ENCODE measurements at places on chromosomes 4 and X.

- ATAC-seq, result peak; percentile 21
Measured at GRCh38 chr4:169791527-169792156, 33.9 kb upstream of the HPF1 start.

GRCh38 chr4:10664408-10664807 is 20.2 kb downstream of the CLNK start:
- ATAC-seq, result no peak

GRCh38 chrX:19358521-19358920 is 14.8 kb downstream of the PDHA1 start:
- ATAC-seq, result no peak

DNA sequence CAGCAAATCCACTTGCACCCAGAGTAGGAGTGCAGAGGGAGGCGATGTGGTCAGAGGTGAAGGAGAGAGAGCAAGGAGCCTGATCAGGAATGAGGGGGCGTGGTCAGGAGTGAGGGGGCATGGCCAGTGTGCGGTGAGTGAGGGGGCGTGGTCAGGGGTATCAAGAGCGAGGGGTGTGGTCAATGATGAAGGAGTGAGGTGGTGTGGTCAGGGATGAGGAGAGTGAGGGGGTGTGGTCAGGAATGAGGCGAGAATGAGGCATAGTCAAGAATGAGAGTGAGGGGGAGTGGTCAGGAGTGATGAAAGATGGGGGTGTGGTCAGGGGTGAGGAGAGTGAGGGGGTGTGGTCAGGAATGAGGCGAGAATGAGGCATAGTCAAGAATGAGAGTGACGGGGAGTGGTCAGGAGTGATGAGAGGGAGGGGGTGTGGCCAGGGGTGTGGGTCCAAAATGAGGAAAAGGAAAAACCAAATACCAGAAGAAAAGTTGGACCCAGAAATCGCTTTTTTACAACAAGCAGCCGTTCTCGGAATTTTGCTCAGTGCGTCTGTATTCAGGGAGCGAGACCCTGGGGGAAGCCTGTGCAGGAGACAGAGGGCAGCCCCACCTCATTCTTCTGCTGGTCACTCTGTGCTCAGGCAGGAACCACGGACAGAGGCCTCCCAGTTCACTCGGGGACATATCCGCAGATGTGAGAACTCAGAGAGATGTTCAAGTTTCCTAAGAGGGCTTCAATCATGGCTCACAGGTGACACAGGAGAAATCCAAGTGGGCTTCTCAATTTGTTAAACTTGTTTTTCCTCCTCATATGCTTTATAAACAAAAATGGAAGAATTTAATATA is 47.5 kb downstream of the MAGEA1 start:
- peak; percentile 71 for ATAC-seq

GRCh38 chr4:120704538-120704937 is 218.0 kb downstream of the PRDM5 start:
- no peak for ATAC-seq

DNA sequence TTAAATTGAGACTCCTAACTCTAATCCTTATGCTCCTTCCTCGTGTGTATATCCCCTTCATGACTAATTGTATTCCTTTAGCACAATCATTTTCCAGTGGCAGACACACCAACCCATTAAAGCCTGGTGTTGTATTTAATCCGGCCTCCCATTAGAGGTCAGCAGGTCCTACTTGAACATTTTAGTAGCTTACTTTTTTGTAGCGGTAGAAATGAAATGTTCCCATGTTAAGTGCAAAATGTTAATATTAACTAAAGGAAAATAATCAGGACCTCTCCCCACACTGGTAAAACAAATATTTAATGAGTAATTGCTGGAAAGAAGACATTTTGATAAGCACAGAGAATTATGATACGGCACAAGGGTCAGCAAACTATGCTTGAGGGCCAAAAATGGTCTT is 3.4 kb downstream of the RAB33B start:
- ATAC-seq, result no peak

GRCh38 chrX:10370976-10371375 is 214.2 kb downstream of the CLCN4 start:
- no peak for ATAC-seq

DNA sequence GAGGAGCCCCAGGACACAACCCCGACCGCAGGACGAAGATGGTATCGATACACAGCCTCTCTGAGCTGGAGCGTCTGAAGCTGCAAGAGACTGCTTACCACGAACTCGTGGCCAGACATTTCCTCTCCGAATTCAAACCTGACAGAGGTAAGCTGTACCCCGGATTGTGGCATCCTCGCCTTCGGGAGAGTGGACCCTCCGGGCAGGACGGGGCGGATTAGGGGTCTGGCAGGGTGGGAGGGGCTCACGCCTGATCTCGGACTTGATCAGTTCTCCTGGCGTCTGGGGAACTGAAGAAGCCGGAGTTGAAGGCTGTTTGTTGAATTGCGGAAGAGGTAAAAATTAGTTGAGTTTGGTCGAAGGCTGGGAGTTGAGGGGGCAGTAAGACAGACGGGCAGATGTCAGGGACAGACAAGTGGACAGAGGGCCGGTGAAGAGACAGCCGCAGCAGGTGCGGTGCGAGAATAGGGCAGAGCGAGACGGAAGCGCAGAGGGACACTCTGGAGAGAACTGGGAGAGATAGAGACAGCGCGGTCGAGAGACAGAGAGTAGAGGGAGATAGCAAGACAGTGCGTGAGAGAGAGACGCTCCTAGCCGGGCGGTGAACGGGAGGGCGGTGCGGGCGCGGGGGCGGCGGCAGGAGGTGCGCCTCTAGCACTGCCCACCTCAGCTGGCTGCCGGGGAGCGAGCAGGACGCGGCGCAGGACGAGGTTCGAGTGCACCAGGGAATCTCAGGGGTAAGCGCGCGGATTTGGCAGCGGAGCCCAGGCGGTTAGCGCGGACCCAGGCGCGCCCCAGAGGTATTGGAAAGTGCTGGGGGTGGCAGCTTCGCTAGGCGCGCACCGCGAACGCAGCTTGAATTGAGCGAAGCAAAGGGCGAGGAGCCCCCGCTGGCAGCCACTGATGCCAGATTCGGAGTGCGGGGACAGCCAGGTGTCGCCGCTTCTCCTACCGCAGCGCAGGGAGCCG is 23.9 kb downstream of the ARHGAP36 start:
- ATAC-seq, result no peak

DNA sequence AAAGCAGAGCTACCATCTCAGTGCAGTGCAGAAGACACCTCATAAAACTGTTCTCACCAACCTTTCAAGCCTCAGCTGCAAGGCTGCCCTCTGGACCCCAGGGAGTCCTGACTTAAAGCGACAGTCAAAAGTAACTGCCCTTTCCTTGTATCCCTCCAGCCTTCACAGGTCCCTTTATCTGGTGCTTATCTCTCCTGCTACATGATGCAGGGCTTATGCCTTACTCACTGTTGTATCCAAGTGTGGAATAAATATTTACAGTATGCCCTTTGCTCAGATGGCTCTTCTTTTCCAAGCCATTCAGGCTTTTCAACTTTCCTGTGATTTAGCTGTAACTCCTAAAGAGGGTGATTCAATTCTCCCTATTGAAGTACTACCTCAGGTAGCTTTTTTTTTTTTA is 92.6 kb downstream of the KDR start:
- no peak for ATAC-seq

- ATAC-seq, result no peak
Measured at GRCh38 chr4:82696117-82696860, 102.3 kb downstream of the SCD5 start.

GRCh38 chr4:121189326-121190215 is 25.4 kb upstream of the TNIP3 start:
- peak; percentile 95 for ATAC-seq

DNA sequence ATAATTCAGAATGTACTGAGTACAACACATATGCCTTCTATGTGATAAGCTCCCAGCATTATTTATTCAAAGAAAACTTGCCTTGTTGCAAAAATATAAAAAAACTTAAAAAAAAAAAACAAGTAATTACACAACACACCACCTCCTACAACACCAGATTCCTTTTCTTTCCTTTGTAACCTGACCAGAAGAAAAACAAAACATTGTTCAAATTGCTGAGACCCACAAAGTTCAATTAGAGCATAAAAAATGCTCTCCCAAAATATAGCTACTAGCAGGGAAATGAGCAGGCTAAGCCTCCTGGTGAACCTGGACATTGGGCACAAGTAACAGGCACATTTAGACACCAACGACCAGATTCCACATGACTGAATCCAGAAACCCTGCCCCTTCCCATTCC is 38.3 kb downstream of the MECP2 start:
- no peak for ATAC-seq

DNA sequence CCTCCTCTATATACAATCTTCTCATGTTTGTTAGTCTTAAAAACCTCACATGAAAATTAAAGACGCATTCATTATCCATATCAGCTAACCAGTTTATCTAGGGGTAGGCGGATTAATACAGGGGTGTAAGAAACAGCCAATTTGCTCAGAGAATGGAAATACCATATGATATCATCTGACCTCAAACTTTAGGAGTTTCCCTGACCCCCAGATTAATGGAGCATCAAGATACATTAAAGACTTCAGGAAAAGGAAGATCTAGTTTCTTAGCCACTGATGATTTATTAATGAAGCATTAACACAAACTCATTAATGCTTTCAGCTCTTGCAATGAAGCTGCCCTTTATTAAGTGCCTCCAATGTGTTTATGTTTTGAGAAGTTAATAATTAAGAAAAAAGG is 67.5 kb downstream of the CAMK2D start:
- ATAC-seq, result no peak

DNA sequence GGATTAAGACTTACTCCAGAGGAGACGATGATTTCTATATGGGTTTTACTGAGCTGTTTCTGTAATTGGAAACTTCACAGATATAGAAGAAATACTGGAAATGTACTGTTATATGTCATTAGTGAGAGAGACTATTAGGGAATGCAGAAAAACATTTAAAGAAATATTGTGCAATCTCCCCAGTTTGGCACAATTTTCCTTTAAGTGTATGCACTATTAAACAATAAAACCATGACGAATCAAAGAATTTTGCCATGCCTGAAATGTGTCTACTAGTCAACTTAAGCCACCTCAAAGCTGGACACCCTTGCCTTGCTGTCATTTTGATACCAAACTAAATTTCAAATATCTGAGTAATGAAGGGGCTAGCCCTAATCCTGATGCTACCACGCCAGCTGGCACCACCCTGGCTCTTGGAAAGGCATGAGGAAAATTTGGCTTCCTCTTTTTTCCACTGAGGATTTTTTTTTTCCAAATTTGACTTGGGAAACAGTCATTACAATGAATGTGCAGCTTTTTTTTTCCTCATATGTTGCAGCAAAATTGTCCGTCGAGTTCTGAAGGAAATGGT is 36.1 kb downstream of the MTTP start:
- no peak for ATAC-seq

- ATAC-seq, result no peak
Measured at GRCh38 chr4:26941951-26942350, 81.3 kb downstream of the STIM2 start.

GRCh38 chrX:153988493-153988892 is 15.9 kb downstream of the TMEM187 start:
- no peak for ATAC-seq

- ATAC-seq, result no peak
Measured at GRCh38 chr4:146134761-146135445, 40.6 kb upstream of the LSM6 start.

- ATAC-seq, result no peak
Measured at GRCh38 chr4:70365479-70365878, 4.9 kb downstream of the SMR3A start.

GRCh38 chrX:56975611-56976010 is 19.7 kb downstream of the SPIN3 start:
- ATAC-seq, result no peak

DNA sequence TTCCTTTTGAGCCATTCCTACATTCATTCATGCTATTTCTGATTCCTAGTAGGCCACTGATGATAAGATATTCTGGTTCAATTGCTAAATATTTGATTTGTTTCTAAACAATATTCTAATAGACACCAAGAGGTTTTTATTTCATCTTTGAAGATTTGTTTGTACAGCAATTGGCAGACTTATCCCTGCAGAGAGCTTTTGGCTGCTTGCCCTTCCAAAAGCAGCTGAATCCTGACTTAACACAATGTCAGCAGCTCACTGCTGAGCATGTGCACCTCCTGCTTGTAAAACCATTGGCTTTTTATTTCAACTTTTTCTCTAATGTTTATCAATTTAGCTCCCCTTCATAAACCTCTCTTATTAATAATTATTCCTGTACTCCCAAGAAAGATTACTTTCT is 45.3 kb downstream of the MMRN1 start:
- ATAC-seq, result no peak

GRCh38 chrX:136823175-136823574 is 42.4 kb upstream of the ARHGEF6 start:
- ATAC-seq, result no peak

- no peak for ATAC-seq
Measured at GRCh38 chr4:1251773-1252066, 2.8 kb upstream of the CTBP1 start.

- ATAC-seq, result peak; percentile 41
Measured at GRCh38 chrX:129779747-129780146, at the start of gene SASH3. Gene SASH3 (plus strand): TSS chrX:129779949. CDS start chrX:129780098, 149 bp downstream.

DNA sequence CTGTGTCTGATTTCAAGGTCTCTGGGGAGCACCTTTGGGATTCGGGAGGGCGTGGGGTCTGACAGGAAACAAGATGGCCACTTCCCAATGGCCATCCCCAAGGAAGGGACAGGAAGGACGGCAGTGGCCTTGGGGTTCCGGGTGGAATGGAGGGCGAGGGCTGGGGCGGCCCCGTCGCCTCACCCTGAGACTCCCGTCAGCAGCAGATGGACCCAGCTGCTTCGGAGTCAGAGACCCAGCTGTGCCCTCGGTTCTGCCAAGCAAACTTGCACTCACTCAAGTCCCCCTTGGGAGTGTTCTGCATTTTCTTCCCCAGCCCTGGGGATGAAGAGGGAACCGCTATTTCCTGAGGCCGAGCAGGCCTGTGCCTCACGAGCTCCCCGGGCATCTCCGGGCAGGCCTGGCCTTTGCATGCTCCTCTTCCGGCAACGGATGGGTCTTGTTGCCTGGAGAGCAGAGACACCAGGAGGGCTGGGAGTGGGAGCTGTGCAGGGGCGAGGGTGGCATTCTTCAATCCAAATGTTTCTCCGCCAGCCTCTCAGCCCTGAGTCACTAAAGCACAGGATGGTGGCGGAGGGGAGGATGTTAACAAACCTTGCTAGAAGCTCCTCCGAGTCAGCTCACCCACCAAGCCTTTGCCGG is 6.8 kb upstream of the DUSP9 start:
- no peak for ATAC-seq

- ATAC-seq, result no peak
Measured at GRCh38 chrX:48530736-48531135, 8.8 kb upstream of the TBC1D25 start.

- no peak for ATAC-seq
Measured at GRCh38 chrX:57133706-57134105, 3.5 kb downstream of the SPIN2A start.

DNA sequence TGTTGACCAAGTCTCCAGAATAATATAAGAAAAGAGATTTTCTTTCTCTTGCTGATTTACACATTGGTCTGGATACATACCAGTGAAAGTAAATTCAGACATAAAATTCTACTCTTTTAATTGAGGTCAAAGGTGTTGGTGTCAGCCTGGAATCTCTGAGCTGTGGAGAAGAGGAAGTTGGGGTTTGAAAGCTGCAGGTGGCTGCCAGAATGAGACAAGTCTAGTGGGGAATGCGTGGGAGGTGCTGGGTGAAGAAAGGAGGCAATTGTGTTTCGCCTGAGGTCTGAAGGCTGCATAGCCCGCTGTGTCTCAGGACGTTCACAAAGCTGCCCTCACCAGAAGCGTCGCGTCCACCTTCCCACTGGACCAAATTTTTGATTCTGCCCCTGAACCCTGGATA is 31.2 kb downstream of the PHEX start:
- ATAC-seq, result peak; percentile 60

All from activated T-helper 17 cell treated with anti-CD3 and anti-CD28 coated beads, Interleukin-2, amount 50 U/mL, for 72 hours (primary cell).